Foreskin melanocyte (primary cell): ENCODE measurements at places on chromosomes 5 and 9.

GRCh38 chr9:105877721-105878120 lies 183.4 kb downstream of the TMEM38B start:
- DNase-seq = no peak

GRCh38 chr9:12516573-12516972 lies 176.6 kb upstream of the TYRP1 start:
- DNase-seq = no peak

DNA sequence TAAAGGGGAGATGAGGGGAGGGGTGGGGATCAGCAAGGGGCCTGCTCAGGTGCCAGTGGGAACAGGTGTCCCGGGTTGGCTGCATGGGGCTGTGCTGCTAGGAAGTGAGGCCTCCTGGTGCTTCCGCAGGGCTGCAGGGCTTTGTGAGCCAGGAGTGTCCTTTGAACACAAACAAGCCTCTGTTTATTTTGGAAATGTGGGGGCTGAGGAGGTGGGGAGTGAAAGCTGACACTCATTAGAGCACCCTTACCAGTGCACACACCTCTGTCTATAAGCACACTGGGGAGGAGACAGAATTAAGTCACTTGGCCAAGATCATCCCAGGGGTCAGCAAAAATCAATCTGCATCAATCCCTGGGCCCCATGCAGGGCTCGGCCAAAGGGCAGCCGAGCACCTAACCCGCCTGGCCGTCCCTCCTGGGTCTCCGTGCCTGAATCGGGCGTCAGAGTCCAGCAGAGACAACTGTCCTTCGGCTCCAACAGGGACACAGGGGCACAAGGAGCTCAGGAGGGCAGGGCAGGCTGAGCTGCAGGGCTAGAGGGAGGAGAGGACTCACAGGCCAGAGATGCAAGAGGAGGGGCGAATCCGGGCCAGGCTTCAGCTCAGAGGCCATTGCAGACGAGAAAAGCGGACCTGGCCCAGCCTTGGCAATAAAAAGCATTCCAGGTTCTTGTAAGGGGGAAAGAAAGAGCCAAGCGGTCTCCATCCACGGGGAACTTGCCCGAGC lies 99.8 kb downstream of the VAV2 start:
- DNase-seq = no peak

- DNase-seq = no peak
These were observed 51.5 kb upstream of the NR3C1 start for GRCh38 chr5:143454936-143455516.

GRCh38 chr9:14344941-14345353 lies 31.0 kb upstream of the NFIB start:
- DNase-seq = no peak

DNA sequence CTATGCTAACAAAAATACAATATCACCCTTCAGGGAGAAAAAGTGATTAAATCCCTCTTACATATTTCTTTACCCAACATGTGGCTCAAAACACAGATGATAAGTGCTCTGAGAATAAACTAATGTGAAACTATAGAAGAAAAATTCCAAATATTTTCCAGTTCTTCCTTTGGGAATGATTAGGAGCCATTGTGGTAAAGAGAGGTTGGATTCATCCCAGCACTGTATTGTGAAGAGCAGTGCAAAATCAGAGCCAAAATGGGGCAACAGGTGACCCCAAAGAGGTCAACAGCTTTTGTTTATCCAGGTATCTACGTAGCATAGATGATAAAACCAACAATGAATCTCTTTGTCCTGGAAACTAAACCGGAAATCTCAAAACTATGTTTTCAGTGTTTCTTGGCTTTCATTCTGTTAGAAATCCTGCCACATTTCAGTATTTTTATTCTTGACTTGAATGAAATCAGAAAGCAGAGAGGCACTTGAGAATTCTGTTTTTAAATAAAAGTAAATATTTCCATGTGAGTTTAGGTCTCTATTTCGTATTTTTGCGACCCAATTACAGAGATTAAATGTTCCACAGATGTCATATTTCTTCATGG lies 120.4 kb upstream of the FST start:
- DNase-seq = no peak

DNA sequence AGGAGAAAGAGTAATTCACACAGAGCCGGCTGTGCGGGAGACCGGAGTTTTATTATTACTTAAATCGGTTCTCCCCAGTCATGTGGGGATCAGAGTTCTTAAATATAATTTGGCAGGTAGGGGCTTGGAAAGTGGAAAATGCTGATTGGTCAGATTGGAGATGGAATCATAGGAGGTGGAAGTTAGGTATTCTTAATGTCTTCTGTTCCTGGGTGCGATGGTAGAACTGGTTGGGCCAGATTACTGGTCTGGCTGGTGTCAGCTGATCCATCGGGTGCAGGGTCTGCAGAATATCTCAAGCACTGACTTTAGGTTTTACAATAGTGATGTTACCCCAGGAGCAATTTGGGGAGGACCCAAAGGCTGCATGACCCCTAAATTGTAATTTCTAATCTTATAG lies 4.6 kb upstream of the CERCAM start:
- no peak for DNase-seq

DNA sequence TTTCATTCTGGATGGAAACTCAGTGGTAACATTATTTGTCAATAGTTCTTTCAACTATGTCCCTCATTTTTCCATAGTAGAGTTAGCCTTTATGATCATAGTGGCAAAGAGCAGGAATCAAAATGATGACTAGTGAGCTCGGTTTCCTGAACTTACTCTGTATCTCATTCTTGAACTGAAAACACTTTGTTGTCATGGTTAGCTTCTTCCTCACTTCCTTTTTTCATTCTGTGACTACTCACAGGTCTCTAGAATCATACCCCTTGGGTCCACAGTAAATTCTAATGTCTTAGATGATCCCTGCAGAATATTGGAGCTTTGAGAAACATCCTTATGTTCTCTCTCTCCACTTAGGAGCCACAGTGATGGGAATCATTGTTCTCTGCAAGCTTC lies 29.4 kb upstream of the RECK start:
- no peak for DNase-seq

DNA sequence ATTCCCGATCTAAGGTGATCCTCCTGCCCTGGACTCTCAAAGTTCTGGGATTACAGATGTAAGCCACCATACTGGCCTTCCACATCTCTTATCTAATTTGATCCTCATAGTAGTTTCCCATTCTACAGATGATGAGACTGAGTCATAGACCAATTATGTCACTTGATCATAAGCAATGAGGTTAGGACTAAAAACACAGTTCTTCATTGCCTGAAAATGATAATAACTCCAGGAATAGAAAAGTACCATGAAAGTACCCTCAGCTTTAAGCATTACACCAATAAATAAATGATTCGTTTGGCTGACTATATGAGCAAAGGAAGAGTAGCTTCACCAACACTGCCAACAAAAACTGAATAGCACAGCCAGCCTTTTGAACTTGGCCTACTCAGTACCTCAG lies 389.5 kb downstream of the ACTL7B start:
- DNase-seq = no peak

- DNase-seq = no peak
These were observed 29.2 kb downstream of the SUSD1 start for GRCh38 chr9:112145886-112146285.
